ENCODE measurements at places on chromosomes 4 and X.
A peak's percentile ranks its signal among the peaks of the same experiment; 100 is the strongest.

GRCh38 chr4:176357359-176358082 lies 37.8 kb downstream of the SPCS3 start:
- no peak for DNase-seq

DNA sequence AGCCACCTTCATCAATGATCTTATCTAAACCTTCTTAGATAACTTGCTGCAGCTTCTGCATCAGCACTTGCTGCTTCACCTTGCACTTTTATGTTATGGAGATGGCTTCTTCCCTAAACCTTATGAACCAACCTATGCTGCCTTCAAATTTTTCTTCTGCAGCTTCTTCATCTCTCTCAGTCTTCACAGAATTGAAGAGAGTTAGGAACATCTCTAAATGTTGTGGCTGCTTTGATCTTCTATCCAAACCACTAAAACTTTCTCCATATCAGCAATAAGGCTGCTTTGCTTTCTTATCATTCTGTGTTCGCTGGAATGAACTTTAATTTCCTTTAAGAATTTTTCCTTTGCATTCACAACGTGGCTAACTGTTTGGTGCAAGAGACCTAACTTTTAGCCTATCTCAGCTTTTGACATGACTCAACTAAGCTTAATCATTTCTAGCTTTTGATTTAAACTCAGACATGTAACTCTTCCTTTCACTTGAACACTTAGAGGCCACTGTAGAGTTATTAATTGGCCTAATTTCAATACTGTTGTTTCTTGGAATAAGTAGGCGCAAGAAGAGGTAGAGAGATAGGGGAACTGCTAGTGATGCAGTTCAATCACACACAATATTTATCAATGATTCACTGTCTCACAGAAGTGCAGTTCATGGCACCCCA lies 36.1 kb upstream of the CORIN start:
- DNase-seq = no peak

- no peak for DNase-seq
Measured at GRCh38 chrX:38233891-38234667, 13.4 kb upstream of the SRPX start.

GRCh38 chr4:184420881-184421416 lies 53.4 kb downstream of the IRF2 start:
- peak; percentile 27 for DNase-seq

- no peak for DNase-seq
Measured at GRCh38 chrX:13805241-13805640, 11.7 kb downstream of the GPM6B start.

- DNase-seq = no peak
Measured at GRCh38 chrX:12060489-12061260, 77.6 kb upstream of the FRMPD4 start.

GRCh38 chr4:106809076-106809475 lies 227.0 kb downstream of the DKK2 start:
- no peak for DNase-seq

DNA sequence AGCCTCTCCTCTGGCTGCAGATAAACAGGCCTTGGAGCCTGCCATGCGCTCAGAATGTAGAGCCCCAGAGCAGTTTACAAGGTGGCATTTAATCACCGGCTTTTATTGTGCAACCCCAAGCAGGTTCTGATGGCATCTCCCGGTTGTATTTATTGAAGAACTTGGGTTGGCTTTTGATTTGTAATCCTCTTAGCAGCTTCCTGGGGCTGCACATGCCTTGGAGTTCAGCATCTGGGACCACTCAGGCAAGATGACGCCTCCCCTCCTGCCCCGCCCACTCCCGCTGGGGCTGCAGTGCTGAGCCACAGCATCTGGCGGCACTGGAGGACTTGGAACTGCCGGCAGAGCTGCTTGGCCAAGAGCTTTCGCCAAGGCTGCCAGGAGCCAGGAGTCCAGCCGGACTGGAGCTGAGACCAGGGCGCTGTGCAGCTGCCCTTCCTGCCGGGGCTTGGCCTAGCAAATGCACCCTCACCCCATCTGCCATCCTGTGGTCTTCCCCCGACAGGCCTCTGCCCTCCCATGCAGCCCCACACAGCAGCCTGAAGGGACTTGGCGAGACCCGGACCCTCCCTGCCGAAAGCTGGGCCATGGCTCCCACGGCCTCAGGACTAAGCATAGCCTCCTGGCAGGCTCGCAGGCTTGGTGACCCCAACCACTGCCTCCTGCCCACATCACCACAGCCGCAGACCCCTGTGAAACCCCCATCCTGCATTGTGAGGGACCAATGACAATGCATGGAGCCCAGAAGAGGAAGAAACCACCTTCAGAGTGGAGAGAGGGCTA lies 5.4 kb downstream of the HTRA3 start:
- no peak for DNase-seq

DNA sequence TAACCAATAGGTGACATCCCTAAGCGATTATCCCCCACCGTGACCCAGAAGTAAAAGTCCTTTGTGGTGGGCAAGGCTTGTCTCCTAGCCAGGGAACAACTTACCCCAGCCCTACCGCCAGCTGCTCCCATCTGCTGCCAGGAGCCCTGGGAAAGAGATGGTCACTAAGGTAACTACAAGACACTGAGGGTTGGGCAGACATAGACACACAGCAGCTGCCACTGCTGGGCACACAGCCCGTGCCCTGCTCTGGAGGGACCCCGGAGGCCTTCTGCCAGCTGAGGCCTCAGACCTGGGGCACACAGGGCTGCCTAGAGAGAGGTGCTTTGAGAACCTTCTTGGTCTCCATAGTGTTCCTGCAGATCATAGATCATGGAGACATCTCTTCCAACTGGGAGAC lies 53.0 kb upstream of the PROM1 start:
- no peak for DNase-seq

DNA sequence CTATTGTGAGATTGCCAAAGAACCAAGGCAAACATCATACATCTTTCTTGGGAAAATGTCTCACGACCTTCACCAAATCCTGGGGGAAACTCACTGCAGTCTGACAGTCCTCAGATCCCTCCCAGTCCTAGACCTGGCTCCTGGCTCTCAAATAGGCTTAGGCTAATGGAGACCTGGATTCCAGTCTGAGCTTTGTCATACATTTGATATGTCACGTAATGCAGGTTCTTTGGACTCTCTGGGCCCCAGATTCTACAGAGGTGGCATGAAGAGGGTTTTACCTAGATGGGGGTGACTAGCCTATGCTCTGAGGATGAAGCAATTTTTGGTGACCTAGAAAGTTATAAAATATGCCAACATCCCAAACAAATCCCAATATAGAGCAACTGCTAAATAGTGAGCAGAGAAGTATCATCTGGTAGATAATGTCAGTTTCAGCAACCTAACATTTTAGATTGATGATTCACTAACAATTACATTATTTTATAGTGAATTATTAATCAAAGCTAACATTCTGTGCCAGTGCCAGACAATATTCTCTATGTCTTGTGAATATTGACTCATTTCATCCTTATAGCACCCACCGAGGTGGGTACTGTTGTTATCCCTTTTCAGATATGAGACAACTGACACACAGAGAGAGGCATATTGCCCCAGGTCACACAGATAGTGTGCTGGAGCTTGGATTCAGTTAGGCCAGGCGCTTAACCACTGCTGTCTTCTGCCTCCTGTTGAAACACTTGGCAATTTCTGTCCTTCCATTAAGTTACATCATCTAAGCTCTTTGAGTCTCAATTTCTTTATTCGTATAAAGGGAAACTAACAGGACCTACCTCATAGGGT lies 195.4 kb upstream of the MAMLD1 start:
- DNase-seq = no peak

- no peak for DNase-seq
Measured at GRCh38 chr4:139958739-139959098, 195.3 kb downstream of the MAML3 start.

- no peak for DNase-seq
Measured at GRCh38 chrX:68650491-68650890, 3.0 kb downstream of the STARD8 start.

DNA sequence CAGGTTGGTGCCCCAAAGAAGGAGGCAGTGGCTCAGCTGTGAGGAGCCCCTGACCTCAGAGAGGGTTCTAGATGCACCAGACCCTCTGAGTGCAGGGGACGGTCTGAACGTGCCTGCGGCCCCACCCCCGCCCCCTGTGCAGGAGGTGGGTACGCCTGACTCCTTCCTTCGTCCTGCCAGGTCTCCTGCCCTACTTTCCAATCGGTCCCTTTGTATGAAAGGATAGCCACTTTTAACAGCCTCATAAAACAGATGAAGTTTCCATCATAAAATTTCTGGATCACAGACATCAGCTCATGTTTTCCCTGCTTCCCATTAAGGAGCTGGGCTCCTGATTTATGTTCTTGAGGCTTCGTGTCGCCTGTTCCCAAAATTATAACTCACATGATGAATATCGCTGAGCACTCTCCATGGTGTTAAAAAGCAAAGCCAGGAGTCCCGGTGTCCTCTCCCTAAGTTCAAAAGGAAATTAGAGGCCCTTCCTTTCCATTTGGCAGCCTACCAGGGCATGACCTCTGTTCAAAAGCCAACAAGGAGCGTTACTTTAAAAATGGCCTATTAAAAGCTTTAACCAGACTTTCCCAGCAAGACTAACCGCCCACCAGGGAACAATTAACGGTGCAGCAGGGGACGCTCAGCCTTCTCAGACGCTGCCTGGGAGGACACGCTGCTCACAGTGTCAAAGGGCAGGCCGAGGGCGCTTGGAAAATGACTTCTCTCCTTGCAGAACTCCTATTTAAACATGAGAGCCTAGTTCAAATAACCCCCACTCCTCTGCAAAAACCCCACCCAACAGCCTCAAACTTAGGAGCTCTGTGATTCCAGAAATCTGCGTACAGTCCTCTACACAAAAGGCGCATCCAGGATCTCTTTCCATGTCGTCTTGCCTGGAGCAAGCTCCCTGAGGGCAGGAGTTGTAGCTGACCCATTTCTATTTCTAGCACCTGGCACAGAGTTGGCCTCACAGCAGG lies 181.9 kb downstream of the AFAP1 start:
- DNase-seq = no peak

DNA sequence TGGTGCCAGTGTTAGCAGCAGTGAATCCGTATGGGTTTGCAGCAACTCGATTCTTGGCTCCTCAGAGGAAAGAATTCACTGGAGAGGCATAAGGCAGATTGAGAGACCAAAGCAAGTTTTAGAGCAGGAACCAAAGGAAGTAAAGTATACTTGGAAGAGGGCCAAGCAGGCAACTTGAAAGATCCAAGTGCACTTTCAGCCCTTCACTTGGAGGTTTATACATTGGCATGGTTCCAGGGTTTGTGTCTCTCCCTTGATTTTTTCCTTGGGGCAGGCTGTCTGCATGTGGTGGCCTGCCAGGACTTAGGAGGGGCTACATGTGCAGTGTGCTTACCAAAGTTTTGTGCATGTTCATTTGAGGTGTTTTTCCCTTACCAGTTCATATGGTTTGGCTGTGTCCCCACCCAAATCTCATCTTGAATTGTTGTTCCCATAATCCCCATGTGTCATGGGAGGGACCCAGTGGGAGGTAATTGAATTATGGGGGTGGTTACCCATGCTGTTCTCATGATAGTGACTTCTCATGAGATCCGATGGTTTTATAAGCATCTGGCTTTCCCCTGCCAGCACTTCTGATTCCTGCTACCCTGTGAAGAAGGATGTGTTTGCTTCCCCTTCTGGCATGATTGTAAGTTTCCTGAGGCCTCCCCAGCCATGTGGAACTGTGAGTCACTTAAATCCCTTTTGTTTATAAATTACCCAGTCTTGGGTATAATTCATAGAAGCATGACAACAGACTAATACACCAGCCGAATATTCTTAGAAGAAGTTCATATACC lies 86.2 kb upstream of the TSPAN5 start:
- no peak for DNase-seq

- DNase-seq = no peak
Measured at GRCh38 chrX:70498129-70498528, 53.5 kb downstream of the DLG3 start.

- DNase-seq = no peak
Measured at GRCh38 chr4:110533940-110534339, 58.0 kb downstream of the ENPEP start.

DNA sequence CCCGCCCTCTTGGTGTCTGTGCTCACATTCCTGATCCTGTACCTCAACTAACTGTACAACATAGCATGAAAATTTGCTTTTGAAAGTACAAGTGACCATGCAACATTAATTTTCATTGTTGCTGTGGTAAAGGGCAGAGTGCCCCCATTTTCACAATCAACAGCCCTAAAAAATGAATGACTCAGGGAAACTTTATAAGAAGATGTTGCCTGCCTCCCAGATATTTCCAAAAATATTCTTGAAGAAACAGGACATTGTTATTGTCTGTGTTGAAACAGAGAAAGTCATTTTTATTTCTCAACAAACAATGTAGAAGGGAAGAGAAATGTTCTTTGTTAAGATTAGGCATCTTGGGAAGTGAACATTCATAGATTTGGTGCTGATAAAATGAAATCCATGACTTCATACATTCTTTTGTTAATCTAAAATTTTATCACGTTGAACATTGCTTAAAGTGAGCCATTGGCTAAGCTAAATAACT lies 113.9 kb upstream of the ANXA3 start:
- no peak for DNase-seq

DNA sequence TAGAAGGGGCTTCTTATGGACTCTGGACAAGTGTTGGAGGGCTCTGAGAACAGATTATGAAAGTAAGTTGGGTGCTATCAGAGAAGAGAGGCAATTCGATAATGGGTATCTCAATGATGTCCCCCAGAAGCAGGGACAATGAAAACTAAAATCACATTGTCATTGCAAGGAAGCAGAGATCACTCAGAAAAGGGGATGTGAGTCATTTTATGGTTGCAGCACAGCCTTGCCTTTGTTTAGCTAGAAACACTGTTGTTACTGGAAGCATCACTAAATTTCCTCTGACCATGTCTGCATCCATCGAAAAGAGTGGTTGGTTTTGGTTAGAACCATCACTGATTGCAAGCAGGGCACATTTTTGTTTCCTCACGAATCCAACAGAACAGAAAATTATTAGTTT lies 246.8 kb upstream of the NWD2 start:
- DNase-seq = no peak

DNA sequence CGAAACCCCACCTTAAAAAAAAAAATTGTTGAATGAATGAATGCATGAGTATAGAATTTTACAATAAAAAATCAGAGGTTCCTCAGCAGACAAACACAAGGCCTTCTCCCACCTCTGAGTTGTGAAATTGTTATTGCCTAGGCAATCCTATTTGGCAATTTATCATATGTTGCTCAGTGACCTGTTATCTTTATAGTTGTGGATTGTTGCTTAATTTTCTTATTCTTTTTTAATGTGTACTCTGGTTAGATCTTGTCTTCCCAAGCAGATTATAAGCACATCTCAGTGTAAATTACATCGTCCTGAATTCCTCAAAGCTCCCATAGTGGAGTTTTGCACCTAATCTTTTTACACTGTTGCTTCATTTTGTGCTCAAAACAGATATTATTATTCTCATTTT lies 71.9 kb downstream of the RBM47 start:
- DNase-seq = no peak

GRCh38 chr4:155038459-155038858 lies 170.0 kb upstream of the NPY2R start:
- no peak for DNase-seq

GRCh38 chrX:21781525-21781924 lies 23.6 kb upstream of the SMPX start:
- DNase-seq = no peak

GRCh38 chr4:29405116-29405515 lies 1315.1 kb upstream of the PCDH7 start:
- no peak for DNase-seq

- DNase-seq = no peak
Measured at GRCh38 chrX:106919932-106920452, at the start of gene CLDN2. CLDN2 (plus strand) TSS chrX:106920402; CDS start chrX:106928229, 7,827 bp downstream.

GRCh38 chr4:15612136-15612535 lies 43.0 kb downstream of the FBXL5 start:
- DNase-seq = no peak

- no peak for DNase-seq
Measured at GRCh38 chrX:3697220-3697684, 16.2 kb downstream of the PRKX start.

Measured in stimulated activated CD4-positive, alpha-beta T cell treated with anti-CD3 and anti-CD28 coated beads, Interleukin-15, amount 100 ng/mL, for 24 hours (primary cell).